Mesenteric fat pad (tissue), 1 donor: ENCODE measurements at places on chromosomes 6 and 20. TPM values are rescaled to one million over a fixed set of nuclear protein-coding genes. Genes with fewer than 3 reads are reported as not detected.

Gene RCAN2
- 6.7 TPM for total RNA-seq

Gene KAT14
- total RNA-seq: 9.4 TPM

Gene SLC24A3
- total RNA-seq: 16.9 TPM

Gene SSTR4
- total RNA-seq: not detected

Gene MEI4
- not detected for total RNA-seq

Gene RSPH3
- 6.7 TPM for total RNA-seq
